ENCODE measurements at places on chromosomes 1 and 21. TPM values are rescaled to one million over a fixed set of nuclear protein-coding genes. Genes with fewer than 3 reads are reported as not detected.

GRCh38 chr1:158969855-158970254 is 38.5 kb downstream of the PYHIN1 start:
- no peak overlapping the region for H3K4me3 ChIP-seq
- DNase-seq: no peak
- no peak overlapping the region for H3K27ac ChIP-seq
- no peaks in the 10 kb centered on the region for H3K27me3 ChIP-seq
- H3K4me1 ChIP-seq: no peaks in the 10 kb centered on the region

DNA sequence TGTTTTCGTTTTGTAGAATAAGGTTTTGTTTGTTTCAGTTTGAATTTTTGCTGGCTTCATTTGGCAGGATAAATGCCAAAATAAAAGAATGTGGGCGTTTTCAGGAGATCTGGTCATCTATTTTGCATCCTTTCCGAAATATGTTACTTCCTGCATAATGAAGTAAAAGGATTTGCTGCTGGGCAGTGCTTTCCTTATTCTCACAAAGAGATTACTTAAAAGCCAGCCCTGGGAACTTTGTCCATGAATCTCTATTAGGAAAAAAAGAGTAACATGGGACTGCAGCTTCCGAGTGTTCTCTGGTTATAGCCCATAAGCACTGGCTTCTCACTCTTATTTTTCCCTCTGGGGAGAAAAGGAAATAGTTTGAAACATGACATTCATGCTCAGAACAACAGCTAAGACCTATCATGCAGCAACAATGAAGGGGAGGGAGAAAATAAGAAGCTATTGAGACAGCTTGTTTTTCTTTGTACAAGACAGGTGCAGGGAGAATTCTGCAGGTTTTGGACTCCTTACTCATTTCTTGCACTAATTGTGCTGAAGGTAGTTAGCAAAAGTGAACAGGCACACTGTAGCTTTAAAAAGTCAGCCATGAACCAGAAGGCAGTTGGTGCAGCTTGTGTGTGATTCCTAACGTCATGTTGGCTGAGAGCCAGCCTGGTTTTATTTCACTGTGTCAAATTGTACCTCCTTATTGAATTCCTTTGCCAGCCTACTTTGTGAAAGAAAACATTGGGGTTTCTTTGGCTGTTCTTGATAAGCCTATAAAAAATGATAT is at the start of gene SAMD13:
TSS of gene SAMD13 (plus strand) at position 705 of the 781 bp plus-strand sequence. CDS start 1,527 bp downstream, outside the sequence.
- peak within 1 kb of the TSS; percentile 87 for H3K27ac ChIP-seq
- peak within 1 kb of the TSS; percentile 51 for H3K4me3 ChIP-seq
- peaks cover 17% of the 10 kb centered on the region for H3K4me1 ChIP-seq
- no peaks in the 10 kb centered on the region for H3K27me3 ChIP-seq

Gene FCGR3A
- total RNA-seq: not detected

DNA sequence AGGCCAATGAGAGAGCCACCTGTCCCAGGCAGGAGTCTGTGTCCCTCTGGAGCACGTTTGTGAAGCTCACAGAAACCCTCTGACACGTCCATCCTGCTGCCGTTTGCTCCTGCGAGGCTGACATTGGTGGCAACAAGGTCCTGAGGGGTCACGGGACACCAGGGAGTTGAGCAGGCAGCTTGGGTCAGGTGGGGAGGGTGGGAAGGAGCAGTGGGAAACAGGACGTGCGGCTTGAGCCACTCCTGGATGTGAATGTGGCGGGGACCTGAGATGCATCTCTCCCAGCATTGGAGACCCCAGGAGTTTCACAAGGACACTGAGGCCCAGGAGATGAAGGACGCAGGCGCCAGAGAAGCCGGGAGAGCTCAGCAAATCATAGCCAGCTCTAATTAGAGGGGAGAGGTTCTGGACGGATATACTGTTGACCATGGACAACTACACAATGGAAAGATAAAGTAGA is 149.0 kb downstream of the PEX14 start:
- H3K4me1 ChIP-seq: no peaks in the 10 kb centered on the region
- no peak overlapping the region for H3K27ac ChIP-seq
- no peak for DNase-seq
- H3K27me3 ChIP-seq: no peaks in the 10 kb centered on the region
- peaks cover 23% of the 10 kb centered on the region for H3K36me3 ChIP-seq

Gene LRRC8D
- 34.7 TPM for total RNA-seq

Gene CLIC6
- total RNA-seq: not detected

DNA sequence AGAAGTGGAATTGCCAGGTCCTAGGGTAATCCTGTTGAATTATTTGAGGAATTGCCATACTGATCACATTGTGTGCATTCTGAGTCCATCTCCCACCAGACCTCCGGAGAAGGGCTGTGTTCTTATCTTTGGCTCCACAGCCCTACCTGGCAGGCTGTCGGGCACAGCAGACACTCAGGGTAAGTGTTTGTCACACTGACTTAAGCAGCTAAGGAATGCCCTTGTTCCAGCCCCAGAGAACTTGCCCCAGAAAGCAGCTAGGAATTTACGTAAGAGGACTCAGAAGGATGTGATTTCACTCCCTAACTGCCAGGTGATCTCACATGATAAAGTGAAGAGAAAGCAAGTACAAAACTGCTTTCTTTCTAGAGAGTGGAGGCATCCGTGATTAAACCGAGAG is 21.0 kb downstream of the VASH2 start:
- no peak for DNase-seq
- peaks cover 20% of the 10 kb centered on the region for H3K36me3 ChIP-seq
- no peaks in the 10 kb centered on the region for H3K27me3 ChIP-seq
- no peak overlapping the region for H3K4me3 ChIP-seq
- H3K4me1 ChIP-seq: peaks cover 3% of the 10 kb centered on the region
- no peak overlapping the region for H3K27ac ChIP-seq

GRCh38 chr1:172723251-172723650 is 64.3 kb downstream of the FASLG start:
- H3K4me3 ChIP-seq: no peak overlapping the region
- no peaks in the 10 kb centered on the region for H3K27me3 ChIP-seq
- H3K27ac ChIP-seq: no peak overlapping the region
- H3K36me3 ChIP-seq: no peaks in the 10 kb centered on the region
- H3K4me1 ChIP-seq: no peaks in the 10 kb centered on the region

DNA sequence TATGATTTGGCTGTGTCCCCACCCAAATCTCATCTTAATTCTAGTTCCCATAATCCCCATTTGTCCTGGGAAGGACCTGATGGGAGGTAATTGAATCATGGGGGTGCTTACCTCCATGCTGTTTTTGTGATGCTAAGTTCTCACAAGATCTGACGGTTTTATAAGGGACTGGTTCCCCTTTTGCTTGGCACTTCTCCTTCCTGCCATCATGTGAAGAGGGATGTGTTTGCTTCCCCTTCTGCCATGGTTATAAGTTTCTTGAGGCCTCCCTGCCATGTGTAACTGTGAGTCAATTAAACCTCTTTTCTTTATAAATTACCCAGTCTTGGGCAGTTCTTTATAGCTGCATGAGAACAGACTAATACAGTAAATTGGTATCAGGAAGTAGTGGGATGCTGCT is 114.1 kb downstream of the ZNF648 start:
- no peaks in the 10 kb centered on the region for H3K4me1 ChIP-seq
- H3K27ac ChIP-seq: no peak overlapping the region
- H3K36me3 ChIP-seq: no peaks in the 10 kb centered on the region
- DNase-seq: no peak

DNA sequence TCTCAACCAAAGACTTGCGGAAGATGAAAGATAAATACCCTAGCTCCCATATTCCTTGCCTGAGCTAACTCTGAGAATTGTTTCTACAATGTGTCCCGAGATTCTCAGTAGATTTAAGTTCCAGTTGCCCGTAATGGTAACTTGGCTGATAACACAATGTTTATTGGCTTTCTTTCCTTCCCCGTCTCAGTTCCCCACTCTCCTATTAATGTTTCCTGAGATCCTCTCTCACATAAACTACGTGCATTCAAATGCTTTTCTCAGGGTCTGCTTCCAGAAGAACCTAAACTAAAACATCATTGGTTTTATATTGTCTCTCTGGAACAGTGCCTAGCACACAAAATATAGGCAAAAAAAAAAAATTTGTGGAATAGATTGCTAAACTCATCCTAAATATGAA is 794.2 kb upstream of the ADGRL2 start:
- no peaks in the 10 kb centered on the region for H3K4me1 ChIP-seq
- no peak for DNase-seq
- no peak overlapping the region for H3K27ac ChIP-seq
- H3K36me3 ChIP-seq: no peaks in the 10 kb centered on the region
- H3K4me3 ChIP-seq: no peak overlapping the region

Data from IMR-90 (cell line).